ENCODE measurements at places on chromosomes 7 and 10.

- no peak for DNase-seq
These were observed 3.6 kb upstream of the ARID5B start for GRCh38 chr10:61897671-61898434.

GRCh38 chr7:139108266-139109187, 993 bp downstream of the ZC3HAV1 start:
- DNase-seq, result no peak

DNA sequence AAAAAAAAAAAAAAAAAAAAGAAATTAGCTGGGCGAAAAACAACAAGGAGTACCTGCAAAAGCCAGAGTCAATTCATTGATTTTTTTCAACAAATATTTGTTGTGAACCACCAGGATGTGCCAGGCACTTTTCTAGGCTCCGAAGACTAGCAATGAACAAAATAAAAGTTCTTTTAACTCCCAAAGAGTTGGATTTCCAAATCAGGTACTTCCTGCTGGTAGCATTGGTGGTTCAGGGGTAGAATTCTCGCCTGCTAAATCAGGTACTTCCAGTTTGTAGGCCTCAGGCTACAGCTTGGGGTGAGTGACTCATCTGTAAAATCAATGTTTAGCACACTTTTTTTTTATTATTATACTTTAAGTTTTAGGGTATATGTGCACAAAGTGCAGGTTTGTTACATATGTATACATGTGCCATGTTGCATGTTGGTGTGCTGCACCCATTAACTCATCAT, 10.9 kb downstream of the PPA1 start:
- no peak for DNase-seq

DNA sequence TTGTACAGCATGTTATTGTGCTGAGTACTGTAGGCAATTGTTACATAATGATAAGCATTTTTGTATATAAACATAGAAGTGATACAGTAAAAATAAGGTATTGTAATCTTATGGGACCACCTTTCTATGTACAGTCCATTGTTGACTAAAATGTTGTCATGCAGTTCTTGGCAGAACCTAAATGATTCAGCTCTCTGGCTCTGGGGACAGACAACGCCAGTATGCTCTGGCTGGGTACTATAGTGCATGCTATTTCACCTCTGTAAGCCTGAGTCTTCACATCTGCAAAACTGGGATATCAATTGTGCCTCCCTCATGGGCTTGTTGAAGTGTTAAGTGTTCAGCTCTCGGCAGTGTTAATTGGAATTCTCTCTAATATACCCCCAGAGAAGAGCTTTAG, 674.3 kb downstream of the INHBA start:
- DNase-seq, result no peak

GRCh38 chr10:96833220-96834001, 1.3 kb downstream of the LCOR start:
- no peak for DNase-seq

DNA sequence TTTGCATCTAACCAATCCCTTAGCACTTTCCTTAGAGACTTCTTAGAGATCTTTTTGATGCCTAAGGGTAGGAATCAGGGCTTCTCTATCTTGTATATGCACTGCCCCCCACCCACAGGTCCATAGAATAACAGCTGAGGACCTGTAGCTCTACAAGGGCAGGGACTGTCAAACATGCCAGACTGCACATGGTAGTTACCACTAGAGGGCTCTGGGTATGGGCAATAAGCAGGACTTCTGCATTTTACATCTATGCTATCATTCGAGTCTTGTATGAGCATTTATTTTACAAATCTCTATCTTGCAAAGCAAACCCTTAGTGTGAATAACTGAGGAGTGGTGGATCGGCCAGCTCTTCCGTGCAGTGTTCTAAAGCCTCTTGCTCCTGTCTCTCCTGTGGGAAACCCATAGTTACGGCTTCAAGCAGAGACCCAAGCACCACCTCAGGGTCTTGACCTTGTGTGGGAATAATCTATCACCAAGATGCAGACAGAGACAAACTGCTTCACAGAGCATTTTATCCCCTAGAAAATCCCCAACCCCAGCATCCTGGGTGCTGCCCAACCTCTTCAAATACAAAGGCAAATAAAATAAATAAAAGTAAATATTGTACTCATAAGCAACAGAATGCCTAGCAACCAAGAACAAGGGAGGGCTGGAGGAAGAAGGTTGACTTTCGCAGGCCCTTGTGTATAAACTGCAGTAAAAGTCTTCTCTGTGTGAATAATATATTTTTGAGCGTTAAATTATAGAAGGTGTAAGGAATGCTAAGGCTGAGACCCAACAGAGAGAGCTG, 219.3 kb downstream of the WDR11 start:
- no peak for DNase-seq

DNA sequence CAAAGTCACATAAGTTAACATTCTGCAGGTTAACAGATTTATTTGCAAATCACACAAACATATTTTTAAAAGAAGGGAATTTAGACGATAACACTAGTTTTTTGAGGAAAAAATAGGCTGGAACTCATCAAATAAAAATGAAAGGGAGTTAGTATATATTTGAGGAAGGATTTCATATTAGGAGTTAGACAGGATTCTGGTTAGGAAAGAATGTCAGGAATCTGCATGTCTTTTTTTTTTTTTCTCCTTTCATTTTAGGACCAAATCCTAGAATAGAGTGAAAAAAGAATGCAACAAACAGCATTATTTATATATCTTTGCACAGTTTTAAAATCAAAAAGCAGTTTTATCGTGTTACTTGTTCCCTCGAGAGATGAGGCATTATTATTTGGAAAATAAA, 8.9 kb upstream of the TRDMT1 start:
- no peak for DNase-seq
